ENCODE measurements at places on chromosomes 1 and 21. TPM values are rescaled to one million over a fixed set of nuclear protein-coding genes. Genes with fewer than 3 reads are reported as not detected.

DNA sequence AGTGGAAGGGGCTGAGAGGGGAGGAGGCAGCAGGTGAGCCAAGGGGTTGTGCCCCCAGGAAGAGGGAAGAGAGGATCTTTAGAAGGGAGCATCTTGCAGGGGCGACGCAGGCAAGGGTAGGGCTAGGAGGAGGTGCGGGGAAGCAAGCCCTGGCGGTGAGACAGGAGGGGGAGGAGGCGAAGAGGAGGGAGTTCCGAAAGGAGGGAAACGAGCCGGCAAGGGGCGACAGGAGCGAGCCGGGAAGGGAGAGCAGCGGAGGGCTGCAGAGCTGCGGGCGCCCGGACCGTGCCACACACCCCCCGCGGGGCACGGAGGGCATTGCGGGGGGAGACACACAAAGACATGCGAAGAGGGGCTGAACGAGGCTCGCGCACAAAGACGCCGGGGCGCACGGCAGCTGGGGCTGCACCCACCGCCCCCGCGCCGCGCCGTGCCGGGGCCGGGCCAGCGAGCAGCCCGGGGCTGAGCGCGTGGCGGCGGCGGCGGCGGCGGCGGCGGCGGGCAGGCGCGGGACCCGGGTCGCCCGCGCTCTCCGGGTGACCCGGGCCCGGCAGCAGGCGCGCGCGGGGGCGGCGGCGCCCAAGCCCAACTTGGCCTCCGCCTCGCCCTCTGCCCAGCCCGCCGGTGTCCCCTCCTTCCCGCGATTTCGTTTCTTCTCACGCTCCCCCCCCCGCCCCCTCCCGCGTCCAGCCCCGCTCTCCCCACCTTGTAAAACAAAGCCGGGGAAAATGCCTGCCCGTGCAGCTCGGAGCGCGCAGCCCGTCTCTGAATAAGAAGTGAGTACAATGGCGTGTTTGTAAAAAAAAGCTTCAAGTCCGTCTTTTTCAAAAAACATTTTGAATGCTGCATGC, at the start of gene KCNK2:
KCNK2 (plus strand) TSS at position 206 of the 851 bp plus-strand sequence. CDS start 649 bp downstream, outside the sequence.
- DNase-seq, result no peak

GRCh38 chr1:64060611-64061302, 142.7 kb upstream of the UBE2U start:
- no peak for DNase-seq

The OR2T33 gene
- total RNA-seq, result not detected

GRCh38 chr1:230919207-230919606, 50.9 kb upstream of the C1orf198 start:
- DNase-seq, result no peak

- DNase-seq, result no peak
Observed at GRCh38 chr1:185426848-185427247, 109.8 kb upstream of the IVNS1ABP start.

Data from activated T-cell treated with anti-CD3 and anti-CD28 coated beads, Interleukin-2, amount 50 U/mL, for 4 hours (primary cell).